ENCODE measurements at places on chromosomes 5 and 9. TPM values are rescaled to one million over a fixed set of nuclear protein-coding genes. Genes with fewer than 3 reads are reported as not detected.
A peak's percentile ranks its signal among the peaks of the same experiment; 100 is the strongest.

- H3K4me3 ChIP-seq = no peak overlapping the region
- H3K27me3 ChIP-seq = no peaks in the 10 kb centered on the region
These were observed 199.2 kb downstream of the FAM170A start for GRCh38 chr5:119828541-119828940.

DNA sequence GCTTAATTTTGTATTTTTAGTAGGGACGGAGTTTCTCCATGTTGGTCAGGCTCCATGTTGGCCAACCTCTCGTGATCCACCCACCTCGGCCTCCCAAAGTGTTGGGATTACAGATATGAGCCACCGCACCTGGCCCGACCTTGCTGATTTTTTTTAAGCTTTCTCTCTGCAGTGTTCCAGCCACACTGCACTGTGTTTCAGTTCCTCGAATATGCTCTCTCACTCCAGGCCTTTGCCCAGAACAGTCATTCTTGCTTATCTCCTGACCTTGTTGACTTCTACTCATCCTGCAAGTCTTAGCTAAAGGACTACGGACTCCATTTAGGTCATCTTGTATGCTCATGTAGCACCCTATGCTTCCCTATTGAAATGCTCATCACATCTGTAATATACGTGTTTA, 3.3 kb downstream of the SNAPC3 start:
- no peak overlapping the region for H3K27ac ChIP-seq
- H3K36me3 ChIP-seq = no peaks in the 10 kb centered on the region
- peaks cover 11% of the 10 kb centered on the region for H3K4me1 ChIP-seq
- no peaks in the 10 kb centered on the region for H3K27me3 ChIP-seq
- no peak for DNase-seq

DNA sequence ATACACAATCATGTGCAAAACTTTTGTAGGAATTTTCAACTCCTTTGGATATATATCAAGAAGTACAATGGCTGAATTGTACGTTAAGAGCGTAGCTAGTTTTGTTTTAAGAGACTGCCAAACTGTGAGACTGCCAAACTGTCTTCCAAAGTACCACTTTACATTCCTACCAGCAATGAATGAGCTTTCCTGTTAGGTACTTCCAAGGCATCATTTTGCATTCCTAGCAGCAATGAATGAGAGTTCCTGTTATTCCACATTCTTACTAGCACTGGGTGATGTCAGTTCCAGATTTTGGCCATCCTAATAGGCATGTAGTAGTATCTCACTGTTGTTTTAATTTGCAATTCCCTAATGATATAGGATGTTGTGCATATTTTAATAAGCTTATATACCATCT, 219.3 kb downstream of the KCNN2 start:
- no peaks in the 10 kb centered on the region for H3K4me1 ChIP-seq
- H3K4me3 ChIP-seq = no peak overlapping the region
- H3K36me3 ChIP-seq = no peaks in the 10 kb centered on the region
- H3K27me3 ChIP-seq = no peaks in the 10 kb centered on the region
- no peak overlapping the region for H3K27ac ChIP-seq

DNA sequence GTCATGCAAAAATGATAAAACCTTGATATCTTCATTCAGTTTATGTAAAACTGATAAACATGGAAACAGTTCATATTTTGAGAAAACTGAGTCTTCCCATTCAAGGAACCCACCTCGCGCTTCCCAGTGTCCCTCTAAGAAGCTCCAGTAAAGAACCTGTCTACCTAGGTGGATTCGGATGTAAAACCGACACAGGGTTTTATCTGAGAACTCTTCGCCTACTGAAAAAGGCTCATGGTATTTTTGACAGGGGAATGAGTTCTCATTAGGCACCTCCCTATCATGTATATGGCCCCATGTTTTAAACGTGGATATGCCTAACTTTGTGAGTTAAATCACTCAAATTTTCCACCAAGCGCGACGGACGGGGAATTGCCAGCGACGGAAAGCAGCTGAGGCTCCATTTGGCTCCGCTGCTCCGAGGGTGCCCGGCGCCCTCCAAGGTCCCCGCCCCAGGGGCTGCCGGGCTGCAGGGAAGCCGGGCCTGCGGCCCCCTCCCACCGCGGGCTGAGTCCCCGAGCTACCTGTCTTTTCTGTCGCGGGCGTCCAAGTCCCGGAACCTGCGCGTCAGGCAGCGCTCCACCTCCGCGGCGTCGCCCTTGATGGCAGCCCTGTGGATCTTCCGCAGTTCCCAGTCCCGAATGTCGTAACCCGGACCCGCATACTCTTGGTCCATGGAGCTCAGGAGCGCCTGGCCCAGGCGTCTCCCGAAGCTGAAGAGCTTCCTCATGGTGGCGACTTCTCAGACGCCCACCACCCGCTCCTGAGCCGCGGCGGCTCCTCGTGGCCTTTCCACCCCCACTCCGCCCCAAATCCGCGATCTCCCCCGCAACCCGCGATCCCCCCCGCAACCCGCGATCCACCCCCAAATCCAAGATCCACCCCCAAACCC, 594 bp downstream of the ANKRD18A start:
- H3K27me3 ChIP-seq = peaks cover 2% of the 10 kb centered on the region
- peak overlapping the region; percentile 61 for H3K4me3 ChIP-seq
- no peak for DNase-seq
- peak overlapping the region; percentile 48 for H3K27ac ChIP-seq
- no peaks in the 10 kb centered on the region for H3K36me3 ChIP-seq

DNA sequence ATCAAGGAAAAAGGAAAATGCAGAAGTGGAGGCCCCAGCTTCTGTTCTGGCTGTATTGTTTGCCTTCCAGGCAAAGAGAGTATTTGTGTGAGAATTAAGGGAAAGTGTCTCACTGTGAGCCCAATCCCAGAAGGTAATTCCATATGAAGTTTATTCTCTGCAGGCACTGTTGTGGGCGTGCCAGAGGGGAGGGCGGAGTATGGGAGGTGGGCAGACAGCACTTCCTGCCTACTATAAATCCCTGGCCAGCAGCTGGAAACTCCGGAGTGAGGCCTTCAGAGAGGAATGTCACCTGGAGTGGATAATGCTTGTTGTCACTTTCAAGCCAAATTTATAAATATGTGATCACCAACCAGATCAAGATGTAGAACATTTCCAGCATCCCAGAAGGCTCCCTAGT, 209.5 kb downstream of the ARHGAP26 start:
- no peak overlapping the region for H3K4me3 ChIP-seq
- no peak overlapping the region for H3K27ac ChIP-seq
- H3K36me3 ChIP-seq = no peaks in the 10 kb centered on the region
- H3K27me3 ChIP-seq = no peaks in the 10 kb centered on the region
- H3K4me1 ChIP-seq = peaks cover 19% of the 10 kb centered on the region
- no peak for DNase-seq

GRCh38 chr5:170353011-170353761, 36.0 kb downstream of the KCNMB1 start:
- H3K36me3 ChIP-seq = no peaks in the 10 kb centered on the region
- DNase-seq = no peak
- no peak overlapping the region for H3K4me3 ChIP-seq
- no peak overlapping the region for H3K27ac ChIP-seq
- H3K4me1 ChIP-seq = no peaks in the 10 kb centered on the region

- H3K36me3 ChIP-seq = no peaks in the 10 kb centered on the region
- no peaks in the 10 kb centered on the region for H3K4me1 ChIP-seq
These were observed 10.8 kb downstream of the SLC9A3 start for GRCh38 chr5:513216-514100.

DNA sequence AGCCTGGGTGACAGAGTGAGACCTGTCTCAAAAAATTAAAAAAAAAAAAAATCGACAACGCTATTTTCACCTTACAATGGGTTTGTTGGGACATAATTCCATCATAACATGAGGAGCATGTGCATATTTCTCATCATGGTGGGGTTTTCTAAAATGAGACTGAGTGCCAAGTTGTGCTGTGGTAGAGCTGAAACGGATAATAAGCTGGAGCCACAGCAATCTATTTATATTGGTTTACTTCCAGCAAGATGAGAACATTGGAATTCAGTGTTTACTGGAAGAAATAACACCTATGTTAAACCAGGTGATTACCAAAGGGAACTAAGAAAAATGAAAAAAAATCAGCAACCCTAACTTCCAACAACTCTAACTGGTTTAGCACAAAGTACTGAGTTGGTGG, 102.3 kb upstream of the IL6ST start:
- no peak overlapping the region for H3K27ac ChIP-seq
- DNase-seq = no peak
- H3K27me3 ChIP-seq = no peaks in the 10 kb centered on the region
- H3K4me3 ChIP-seq = no peak overlapping the region

DNA sequence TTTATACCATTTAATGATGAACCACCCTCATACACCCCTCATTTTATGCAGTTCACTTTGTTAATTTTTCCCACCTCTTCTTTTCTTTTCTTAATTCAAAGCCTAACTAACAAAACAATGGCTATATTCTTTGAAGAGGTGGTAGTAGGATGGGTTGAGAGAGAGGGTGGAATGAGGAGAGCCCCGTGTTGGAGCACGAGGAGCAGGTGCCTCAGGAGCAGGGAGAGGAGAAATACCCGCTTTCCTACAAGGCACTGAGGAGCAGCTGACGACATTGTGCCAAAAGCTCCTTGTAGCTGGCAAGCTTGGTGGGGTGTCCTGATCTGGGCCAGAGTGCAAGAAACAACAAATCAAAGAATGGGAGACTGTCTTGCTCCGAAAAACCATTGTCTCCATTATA, 129.6 kb downstream of the HTR4 start:
- no peaks in the 10 kb centered on the region for H3K36me3 ChIP-seq
- no peaks in the 10 kb centered on the region for H3K4me1 ChIP-seq
- H3K27me3 ChIP-seq = no peaks in the 10 kb centered on the region
- H3K27ac ChIP-seq = no peak overlapping the region
- no peak overlapping the region for H3K4me3 ChIP-seq

- no peaks in the 10 kb centered on the region for H3K36me3 ChIP-seq
- H3K27me3 ChIP-seq = no peaks in the 10 kb centered on the region
- peak; percentile 45 for DNase-seq
- no peak overlapping the region for H3K4me3 ChIP-seq
These were observed 34.8 kb upstream of the GLRX start for GRCh38 chr5:95857185-95857945.

GRCh38 chr5:151897896-151898295, 26.8 kb downstream of the GLRA1 start:
- no peak overlapping the region for H3K4me3 ChIP-seq
- no peaks in the 10 kb centered on the region for H3K36me3 ChIP-seq
- H3K27me3 ChIP-seq = no peaks in the 10 kb centered on the region
- no peak overlapping the region for H3K27ac ChIP-seq
- no peak for DNase-seq
- H3K4me1 ChIP-seq = no peaks in the 10 kb centered on the region

- no peak overlapping the region for H3K27ac ChIP-seq
- H3K4me3 ChIP-seq = no peak overlapping the region
- H3K4me1 ChIP-seq = peaks cover under 1% of the 10 kb centered on the region
- no peaks in the 10 kb centered on the region for H3K36me3 ChIP-seq
- DNase-seq = no peak
These were observed 29.2 kb upstream of the PHF24 start for GRCh38 chr9:34928921-34929320.

DNA sequence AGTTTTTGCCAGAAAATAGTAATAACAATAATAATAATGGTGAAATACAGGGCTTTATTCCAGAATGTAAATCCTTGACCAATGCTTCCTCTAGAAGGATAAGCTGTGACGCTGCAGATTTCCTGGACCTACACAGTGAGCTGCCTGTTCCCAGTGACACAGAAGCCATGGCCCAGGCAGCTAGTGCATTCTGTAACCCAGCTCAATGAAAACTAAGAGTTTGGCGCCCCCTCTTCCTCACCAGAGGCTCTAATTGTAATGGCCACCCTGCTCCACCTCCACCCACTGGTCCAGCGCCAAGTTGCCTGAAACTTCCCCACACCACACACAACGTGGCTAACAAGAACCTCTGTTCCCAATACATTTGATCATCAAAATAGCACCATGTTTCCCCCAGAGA, 248.1 kb downstream of the CETN3 start:
- peak; percentile 59 for DNase-seq
- H3K4me1 ChIP-seq = 0 out of 2 replicates have a peak, but pooled peaks cover 5% of the 10 kb centered on the region
- H3K27me3 ChIP-seq = peaks cover 2% of the 10 kb centered on the region

GRCh38 chr5:74938250-74938933, 72.2 kb upstream of the FAM169A start:
- H3K36me3 ChIP-seq = no peaks in the 10 kb centered on the region
- no peak for DNase-seq
- peaks cover 26% of the 10 kb centered on the region for H3K4me1 ChIP-seq
- H3K4me3 ChIP-seq = no peak overlapping the region
- H3K27me3 ChIP-seq = no peaks in the 10 kb centered on the region

GRCh38 chr9:130768265-130768664, 66.8 kb upstream of the ABL1 start:
- no peak for DNase-seq
- H3K4me1 ChIP-seq = peaks cover 11% of the 10 kb centered on the region
- H3K4me3 ChIP-seq = no peak overlapping the region
- no peaks in the 10 kb centered on the region for H3K27me3 ChIP-seq
- no peaks in the 10 kb centered on the region for H3K36me3 ChIP-seq
- peak overlapping the region; percentile 66 for H3K27ac ChIP-seq

GRCh38 chr9:127213859-127214258, 50.7 kb upstream of the GARNL3 start:
- no peak for DNase-seq
- H3K4me1 ChIP-seq = peaks cover 3% of the 10 kb centered on the region
- no peaks in the 10 kb centered on the region for H3K27me3 ChIP-seq
- H3K4me3 ChIP-seq = no peak overlapping the region
- H3K36me3 ChIP-seq = no peaks in the 10 kb centered on the region

DNA sequence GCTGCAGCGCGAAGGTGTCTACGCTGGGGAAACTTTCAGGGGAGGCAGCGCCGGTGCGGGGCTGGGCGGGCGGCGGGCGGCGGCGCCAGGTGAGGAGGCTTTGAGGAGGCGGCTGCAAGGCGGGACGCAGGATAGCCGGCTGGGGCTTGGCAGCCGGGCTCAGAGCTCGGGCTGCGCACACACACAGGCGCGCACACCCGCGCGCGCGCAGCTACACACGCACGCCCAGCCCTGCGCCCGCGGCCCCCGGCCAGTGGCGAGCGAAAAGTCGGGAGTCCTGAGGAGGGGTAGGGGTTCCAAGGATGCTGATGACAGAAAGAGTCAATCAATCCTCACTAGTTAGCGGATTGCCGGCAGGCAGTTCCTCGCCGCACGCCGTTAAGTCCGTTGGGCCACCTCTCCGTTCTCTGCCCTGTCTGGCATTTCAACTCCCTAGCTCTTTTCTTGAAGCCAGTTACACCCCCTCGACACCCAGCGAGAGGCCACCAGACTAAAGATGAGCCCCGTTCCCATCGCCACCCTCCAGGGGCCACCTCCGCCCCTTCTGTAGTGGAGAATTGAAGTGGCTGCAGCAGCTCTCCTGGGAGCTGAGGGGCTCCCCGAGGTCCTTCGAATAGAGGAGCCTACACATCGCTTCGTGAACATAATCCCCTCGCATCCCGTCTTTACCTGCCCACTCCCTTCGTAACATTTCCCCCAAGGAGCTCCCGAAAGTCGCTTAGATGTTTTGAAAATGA, 1640.3 kb upstream of the C9orf72 start:
- DNase-seq = no peak
- H3K4me3 ChIP-seq = no peak within 1 kb of the TSS
- H3K27me3 ChIP-seq = no peaks in the 10 kb centered on the region
- H3K36me3 ChIP-seq = no peaks in the 10 kb centered on the region
- H3K4me1 ChIP-seq = no peaks in the 10 kb centered on the region

The PCDHB8 gene
- not detected for total RNA-seq

The CFAP157 gene
- total RNA-seq = not detected

The SLC25A2 gene
- 0.67 TPM for total RNA-seq

The IL9 gene
- total RNA-seq = not detected

The OGN gene
- not detected for total RNA-seq

The HK3 gene
- total RNA-seq = 0.97 TPM

The PLCXD3 gene
- 0.20 TPM for total RNA-seq

The FCN1 gene
- not detected for total RNA-seq

Measured in Caco-2 (cell line).